Activated naive CD8-positive, alpha-beta T cell treated with anti-CD3 and anti-CD28 coated beads, Interleukin-2, amount 50 U/mL, for 24 hours (primary cell): ENCODE measurements at places on chromosomes 4 and X.

- no peak for DNase-seq
Observed at GRCh38 chrX:120305531-120306141, 5.6 kb downstream of the TMEM255A start.

GRCh38 chrX:19373351-19373891 is 29.7 kb downstream of the PDHA1 start:
- DNase-seq: no peak

- DNase-seq: no peak
Observed at GRCh38 chr4:15010038-15010585, 7.8 kb downstream of the CPEB2 start.

GRCh38 chr4:181952478-181952877 is 290.7 kb upstream of the TENM3 start:
- no peak for DNase-seq

DNA sequence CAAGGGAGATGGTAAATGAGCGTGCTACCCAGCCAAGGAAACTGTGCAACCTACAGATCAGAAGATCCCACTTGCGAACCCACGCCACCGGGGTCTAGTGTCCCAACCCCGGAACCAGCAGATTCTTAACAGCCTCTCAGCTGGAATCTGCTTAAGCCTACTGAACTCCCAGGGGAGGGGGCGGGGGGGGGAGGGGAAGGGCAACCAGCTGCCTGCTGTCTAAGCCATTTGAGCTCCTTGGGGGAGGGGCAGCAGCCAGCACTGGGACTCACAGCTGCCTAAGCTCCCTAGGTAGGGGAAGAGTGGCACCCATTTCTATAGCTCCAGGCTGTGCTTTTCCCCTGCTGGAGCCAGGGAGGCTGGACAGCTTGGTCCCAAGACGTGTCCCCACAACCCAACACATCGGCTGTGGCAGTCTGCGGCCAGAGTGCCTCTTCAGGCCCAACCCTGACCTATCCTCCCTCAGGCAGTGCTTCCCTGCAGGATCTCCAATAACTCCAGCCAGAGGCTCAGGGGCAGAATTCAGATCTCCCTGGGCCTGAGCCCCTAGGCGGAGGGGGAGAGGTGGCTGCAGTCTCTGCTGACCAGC is 289.2 kb downstream of the LDB2 start:
- no peak for DNase-seq

GRCh38 chr4:69051576-69051943 is 44.7 kb upstream of the UGT2B7 start:
- no peak for DNase-seq

GRCh38 chr4:57344296-57344695 is 234.1 kb upstream of the IGFBP7 start:
- DNase-seq: no peak

DNA sequence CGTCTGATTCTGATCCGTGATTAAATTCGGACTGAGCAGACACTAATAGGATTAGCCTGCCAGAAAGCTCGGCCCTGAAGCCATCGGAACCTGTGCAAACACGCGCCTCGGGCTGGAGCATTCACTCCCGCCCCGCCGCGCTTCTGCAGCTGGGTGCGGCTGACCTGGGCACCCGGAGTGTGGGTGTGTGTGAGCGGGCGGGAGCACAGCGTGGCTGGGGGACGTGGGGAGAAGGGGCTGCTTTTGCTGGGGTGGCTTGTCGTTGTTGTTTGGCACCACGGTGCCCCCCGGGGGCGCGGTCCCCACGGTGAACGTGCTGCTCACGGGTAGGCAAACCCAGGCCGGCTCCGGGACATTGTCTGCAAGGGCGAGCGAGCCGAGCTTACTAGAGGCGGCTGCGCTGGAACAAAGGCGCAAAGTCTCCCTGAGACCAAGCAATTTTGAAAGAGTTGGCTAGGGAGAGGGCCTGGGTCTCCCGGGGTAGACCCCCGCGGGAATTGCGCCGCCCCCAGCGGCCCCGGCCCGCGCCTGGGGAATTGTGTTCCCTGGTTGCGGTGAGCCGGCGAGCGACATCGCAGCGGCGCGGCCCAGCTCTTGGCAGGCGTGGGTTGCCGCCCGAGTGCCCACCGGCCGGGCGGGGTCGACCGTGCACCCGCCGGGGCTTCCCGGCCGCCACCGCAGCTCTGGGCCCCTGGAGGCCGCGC is 1.4 kb downstream of the MAMLD1 start:
- DNase-seq: peak; percentile 22

DNA sequence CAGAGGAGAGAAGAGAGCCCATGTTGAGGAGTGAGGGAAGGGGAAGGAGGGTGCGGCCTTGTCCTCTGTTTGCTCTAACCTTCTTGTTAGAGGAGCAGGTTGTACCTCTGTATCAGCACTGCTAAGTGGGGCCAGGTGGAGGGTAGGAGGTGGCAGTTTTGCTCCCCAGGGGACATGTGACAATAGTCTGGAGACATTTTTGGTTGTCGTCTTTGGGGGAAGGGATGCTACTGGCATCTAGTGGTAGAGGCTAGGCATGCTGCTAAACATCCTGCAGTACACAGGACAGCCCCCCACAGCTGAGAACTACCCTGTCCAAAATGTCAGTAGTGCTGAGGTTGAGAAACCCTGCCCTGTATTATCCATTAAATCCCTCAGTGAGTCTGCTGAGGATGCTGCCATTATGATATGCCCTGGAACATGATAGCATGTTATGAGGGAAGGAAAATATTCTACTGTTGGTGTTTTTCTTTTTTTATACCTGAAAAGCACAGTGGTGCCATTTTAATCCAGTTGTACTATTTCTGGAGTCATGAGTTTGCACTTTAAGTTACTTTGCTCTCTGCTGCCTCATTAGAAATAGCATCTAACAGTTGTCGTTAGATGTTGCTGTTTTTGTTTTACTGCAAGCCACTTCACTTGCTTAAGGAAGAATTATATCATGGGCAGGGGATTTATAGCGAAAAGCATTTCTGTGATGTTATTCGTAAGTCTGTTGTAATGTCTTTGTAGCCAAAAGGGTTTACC is 90.6 kb downstream of the LRP2BP start:
- peak; percentile 10 for DNase-seq

DNA sequence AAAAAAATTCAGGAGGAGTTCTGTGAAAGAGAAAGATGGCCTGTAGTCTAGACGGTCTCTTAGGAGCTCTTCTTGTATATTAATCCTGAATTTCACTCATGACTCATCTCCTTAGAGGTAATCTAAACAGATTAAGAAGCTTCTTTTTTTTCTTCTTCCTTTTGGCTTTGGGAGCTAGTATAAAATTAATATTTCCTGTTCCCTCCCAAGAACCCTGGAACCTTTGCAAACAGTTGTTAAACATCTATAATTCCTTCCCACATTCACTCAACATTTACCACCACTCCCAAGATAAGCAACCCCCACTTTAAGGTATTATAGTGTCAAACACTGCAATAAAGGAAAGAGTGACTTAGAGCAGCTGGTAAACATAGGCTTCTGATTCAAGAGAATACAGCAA is 146.4 kb upstream of the EDNRA start:
- no peak for DNase-seq

GRCh38 chr4:17558941-17559708 is 17.9 kb upstream of the LAP3 start:
- no peak for DNase-seq

- DNase-seq: peak; percentile 75
Observed at GRCh38 chr4:153432965-153433753, 33.0 kb upstream of the TMEM131L start.

DNA sequence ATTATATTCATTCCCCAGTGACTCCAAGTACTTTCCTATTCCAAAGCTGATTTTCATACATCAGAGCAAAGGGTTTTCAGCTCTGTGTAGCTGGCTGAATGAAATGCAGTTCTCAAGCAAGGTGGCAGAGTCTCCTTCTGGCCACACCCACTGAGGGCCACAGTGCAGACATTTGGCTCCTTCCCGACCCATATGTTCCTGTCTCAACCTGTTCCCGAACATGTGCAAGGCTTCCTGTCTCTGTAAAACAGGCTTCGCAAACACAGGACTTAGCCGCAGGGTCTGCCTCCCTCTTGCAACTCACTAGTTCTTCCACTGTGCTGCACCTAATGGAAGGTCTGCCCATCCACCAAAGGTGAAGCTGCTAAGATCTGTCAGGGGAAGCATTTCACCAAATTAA is 249.2 kb downstream of the MID1IP1 start:
- DNase-seq: no peak

- no peak for DNase-seq
Observed at GRCh38 chrX:18596096-18596495, 75.8 kb downstream of the RS1 start.

GRCh38 chr4:105088110-105088879 is 58.4 kb upstream of the TET2 start:
- no peak for DNase-seq

DNA sequence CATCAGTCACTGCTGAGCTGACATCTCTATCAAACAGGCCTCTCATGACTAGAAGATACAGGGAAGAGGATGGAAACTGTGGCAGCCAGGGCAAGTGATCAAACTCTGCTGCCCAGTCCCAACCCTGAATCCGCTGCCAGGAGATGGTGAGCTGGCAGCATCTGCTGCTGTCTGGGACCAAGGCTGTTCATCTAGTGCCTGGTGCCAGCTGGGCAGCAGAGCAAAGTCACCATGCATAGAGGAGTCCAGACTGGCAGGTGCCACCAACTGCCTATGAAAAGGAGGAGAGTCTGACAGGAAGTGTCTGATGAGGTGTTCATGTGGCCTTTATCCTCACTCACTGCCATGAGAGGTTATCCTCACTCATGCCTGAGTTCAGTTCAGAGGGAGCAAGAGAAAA is 518.9 kb downstream of the MID1IP1 start:
- no peak for DNase-seq

DNA sequence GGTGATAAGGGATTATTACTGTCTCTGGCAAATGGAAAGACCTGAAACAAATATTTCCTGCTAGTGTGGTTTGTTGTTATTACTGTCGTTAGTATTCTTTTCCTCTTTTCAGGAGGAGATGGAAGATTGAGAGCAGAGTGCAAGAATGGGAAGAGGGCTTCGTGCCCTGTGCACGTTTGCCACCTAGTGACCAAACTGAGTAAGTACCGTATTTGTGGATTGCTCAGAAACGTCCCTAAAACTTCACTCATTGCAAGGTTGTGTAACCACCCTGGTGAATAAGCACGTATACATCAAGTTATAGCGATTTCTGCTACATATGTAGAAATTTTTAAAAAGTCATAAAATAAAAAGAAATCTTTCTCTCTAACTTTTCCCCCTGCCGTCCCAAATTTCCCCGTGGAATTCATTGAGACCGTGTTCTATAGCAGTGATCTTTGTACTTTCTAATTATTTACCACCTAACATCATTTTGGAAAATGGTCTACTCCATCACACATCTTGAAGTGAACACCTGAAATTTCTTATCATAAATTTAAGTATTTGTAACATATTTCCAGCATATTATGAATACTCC is 24.3 kb downstream of the LINC00632 start:
- DNase-seq: no peak

GRCh38 chr4:184598753-184599491 is 50.3 kb downstream of the CASP3 start:
- DNase-seq: no peak

GRCh38 chr4:140047017-140047640 is 106.9 kb downstream of the MAML3 start:
- DNase-seq: no peak

DNA sequence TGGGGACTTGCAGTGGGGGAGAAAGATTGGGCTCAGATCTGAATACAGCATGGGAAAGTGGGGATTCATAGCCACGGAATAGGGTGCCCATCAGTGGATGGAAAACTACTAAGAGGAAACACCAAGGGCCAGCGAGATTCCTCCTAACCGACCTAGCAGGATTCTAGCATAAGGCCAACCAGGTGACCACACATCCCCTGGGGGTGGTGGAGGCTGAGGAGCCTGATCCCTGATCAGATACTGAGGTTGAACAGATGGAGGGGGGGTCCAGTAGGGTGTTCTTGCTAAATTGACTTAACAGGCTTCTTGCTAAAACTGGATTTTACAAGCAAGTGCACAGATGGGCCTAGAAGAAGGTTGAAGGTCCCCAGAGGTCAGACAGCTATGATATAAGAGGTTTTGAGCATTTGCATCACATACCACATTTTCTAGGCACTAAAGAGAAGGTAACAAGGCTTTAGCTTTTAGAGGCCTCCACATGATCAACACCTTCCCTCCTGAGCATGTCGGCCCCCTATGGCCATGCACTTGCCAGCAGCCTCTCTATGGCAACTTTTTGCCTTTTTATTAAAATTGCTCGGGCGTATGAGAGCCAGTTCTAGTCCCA is 69.1 kb upstream of the PUDP start:
- DNase-seq: no peak

GRCh38 chrX:152601848-152602616 is 35.7 kb upstream of the GABRQ start:
- peak; percentile 1 for DNase-seq

GRCh38 chr4:52833941-52834525 is 28.1 kb upstream of the RASL11B start:
- no peak for DNase-seq

GRCh38 chrX:11129534-11130105 is 18.5 kb downstream of the HCCS start:
- DNase-seq: no peak

DNA sequence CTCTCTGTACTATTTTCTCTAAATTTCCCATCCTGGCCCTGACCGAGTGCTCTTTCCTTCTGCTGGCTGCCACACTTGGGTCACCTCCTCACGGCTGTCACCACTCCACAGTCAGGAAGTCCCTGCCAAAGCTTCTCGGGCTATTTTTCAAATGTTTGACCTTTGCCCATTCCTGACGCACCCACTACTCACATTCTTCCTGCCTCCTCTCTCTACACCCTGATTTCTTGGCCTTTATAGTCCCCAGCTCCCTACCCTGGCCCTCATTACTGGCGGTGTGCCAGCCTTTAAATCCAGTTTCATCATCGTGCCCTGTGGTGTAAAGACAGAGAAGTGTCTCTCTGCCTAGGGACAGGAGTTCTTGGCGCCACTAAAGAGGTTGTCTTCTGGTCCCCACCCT is 46.4 kb upstream of the GATB start:
- DNase-seq: no peak

- no peak for DNase-seq
Observed at GRCh38 chr4:26611885-26612284, 28.0 kb downstream of the TBC1D19 start.

GRCh38 chr4:38082424-38083385 is 122.5 kb downstream of the PTTG2 start:
- no peak for DNase-seq

DNA sequence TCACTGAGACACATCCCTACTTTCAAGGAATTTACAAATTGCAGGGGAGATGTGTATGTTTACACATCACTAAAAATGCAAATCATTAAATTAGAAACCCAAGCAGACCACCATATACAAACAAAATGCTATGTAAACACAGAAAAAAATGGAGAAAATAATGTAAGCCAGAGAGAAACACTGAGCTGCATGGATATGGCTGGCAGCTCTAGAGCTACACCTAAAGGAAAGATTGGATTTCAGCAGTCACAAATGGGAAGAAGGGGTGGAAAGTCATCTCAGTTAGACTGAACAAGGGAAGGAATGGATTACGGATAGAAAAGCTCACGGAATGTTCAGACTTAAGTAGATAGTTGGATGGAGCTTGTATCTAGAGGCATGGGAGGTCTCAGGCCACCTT is 186.3 kb downstream of the MOSPD2 start:
- no peak for DNase-seq
